ENCODE measurements at places on chromosomes 7 and 10. TPM values are rescaled to one million over a fixed set of nuclear protein-coding genes. Genes with fewer than 3 reads are reported as not detected.

JCAD gene
- total RNA-seq = 3.5 TPM

C7orf57 gene
- total RNA-seq = not detected

- peaks cover 11% of the 10 kb centered on the region for H3K36me3 ChIP-seq
- peak overlapping the region; percentile 85 for H3K4me3 ChIP-seq
- no peak for DNase-seq
- peak overlapping the region; percentile 96 for H3K27ac ChIP-seq
These were observed 441 bp downstream of the CCDC186 start for GRCh38 chr10:114173603-114173920.

GRCh38 chr10:4883079-4883739, 57.2 kb downstream of the AKR1E2 start:
- H3K27me3 ChIP-seq = no peaks in the 10 kb centered on the region
- no peak for DNase-seq
- no peak overlapping the region for H3K27ac ChIP-seq
- no peaks in the 10 kb centered on the region for H3K36me3 ChIP-seq
- no peak overlapping the region for H3K4me3 ChIP-seq

- DNase-seq = no peak
- H3K36me3 ChIP-seq = no peaks in the 10 kb centered on the region
- H3K4me1 ChIP-seq = no peaks in the 10 kb centered on the region
- H3K27ac ChIP-seq = no peak overlapping the region
- no peak overlapping the region for H3K4me3 ChIP-seq
- no peaks in the 10 kb centered on the region for H3K27me3 ChIP-seq
These were observed 594.7 kb upstream of the STEAP1 start for GRCh38 chr7:89559596-89559995.

GRCh38 chr10:95312986-95313495, 22.2 kb upstream of the PDLIM1 start:
- H3K27ac ChIP-seq = peak overlapping the region; percentile 49
- H3K36me3 ChIP-seq = peaks cover 58% of the 10 kb centered on the region
- DNase-seq = no peak
- no peaks in the 10 kb centered on the region for H3K27me3 ChIP-seq
- H3K4me1 ChIP-seq = peaks cover 35% of the 10 kb centered on the region

- no peak overlapping the region for H3K27ac ChIP-seq
- peaks cover 77% of the 10 kb centered on the region for H3K27me3 ChIP-seq
- H3K4me3 ChIP-seq = no peak overlapping the region
- H3K4me1 ChIP-seq = no peaks in the 10 kb centered on the region
These were observed 7.6 kb upstream of the SLC18A3 start for GRCh38 chr10:49602380-49603023.

DNA sequence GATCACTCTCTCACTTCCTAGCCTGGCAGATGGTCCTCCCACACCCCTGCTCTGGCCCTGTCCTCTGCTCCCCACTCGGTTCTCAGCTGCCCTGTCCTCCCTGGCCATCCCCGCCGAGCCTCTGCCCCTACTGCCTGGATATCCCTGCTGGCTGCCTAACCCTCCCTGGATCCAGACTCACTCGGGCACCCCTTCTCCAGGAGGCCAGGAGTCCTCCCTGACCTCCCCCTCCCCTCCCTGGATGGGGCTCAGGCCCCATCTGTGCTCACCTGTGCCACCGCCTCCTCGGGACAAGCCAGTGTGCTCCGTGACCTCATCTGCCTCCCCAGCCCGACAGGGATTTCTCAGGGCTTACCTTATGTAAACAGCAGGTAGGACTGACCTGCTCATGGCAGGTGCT, 406.1 kb downstream of the TCERG1L start:
- H3K27ac ChIP-seq = no peak overlapping the region
- H3K4me1 ChIP-seq = no peaks in the 10 kb centered on the region
- H3K27me3 ChIP-seq = no peaks in the 10 kb centered on the region
- no peak overlapping the region for H3K4me3 ChIP-seq
- no peaks in the 10 kb centered on the region for H3K36me3 ChIP-seq
- DNase-seq = no peak

DNA sequence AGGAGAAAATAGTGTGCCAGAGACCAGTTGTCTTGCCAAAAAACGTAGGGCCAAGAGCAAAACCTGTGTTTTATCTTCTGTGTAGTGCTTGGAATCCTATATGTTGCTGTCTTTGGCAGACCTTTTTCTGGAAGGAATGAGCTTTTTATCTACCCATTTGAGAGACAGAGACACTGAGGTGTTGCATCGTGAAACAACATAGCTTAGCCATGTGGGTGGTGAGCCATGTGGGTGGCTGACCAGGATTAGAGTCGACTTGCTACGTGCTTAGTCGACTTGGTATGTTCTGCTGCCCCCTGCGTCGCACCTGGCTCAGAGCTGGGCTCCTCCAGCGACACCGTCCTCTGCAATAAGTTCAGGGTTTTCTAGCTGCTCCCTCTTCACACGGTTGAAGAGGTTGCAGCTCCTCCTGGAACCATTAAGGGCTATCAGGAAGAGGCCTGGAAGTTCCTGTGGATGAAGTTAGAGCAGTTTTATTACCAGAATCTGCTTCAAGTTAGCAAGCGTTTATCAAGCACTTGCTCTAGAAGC, 175.8 kb downstream of the SH2D4B start:
- H3K4me3 ChIP-seq = no peak overlapping the region
- no peak for DNase-seq
- H3K27ac ChIP-seq = no peak overlapping the region
- no peaks in the 10 kb centered on the region for H3K27me3 ChIP-seq
- no peaks in the 10 kb centered on the region for H3K36me3 ChIP-seq
- no peaks in the 10 kb centered on the region for H3K4me1 ChIP-seq

DNA sequence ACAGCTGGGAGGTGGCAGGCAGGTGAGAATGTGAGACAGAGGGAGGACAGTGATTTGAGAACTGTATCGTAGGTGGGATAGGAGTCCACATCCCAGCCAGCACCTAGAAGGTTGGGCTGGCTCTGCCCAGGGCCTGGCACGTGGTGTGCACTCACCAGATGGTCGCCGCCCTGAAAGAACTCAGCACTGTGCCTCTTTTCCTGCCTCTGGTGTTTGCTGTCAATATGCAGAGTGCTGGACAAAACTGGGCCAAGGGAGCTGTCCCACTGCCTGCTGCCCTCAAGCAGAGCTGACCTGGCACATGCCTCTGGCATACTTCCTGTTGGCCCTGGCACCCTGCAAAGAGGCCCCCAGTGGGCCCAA, 36.8 kb downstream of the CHST3 start:
- peak; percentile 61 for DNase-seq
- H3K4me3 ChIP-seq = no peak overlapping the region
- H3K4me1 ChIP-seq = peaks cover 39% of the 10 kb centered on the region
- H3K36me3 ChIP-seq = peaks cover 2% of the 10 kb centered on the region
- H3K27ac ChIP-seq = peak overlapping the region; percentile 30

GRCh38 chr7:159143780-159144757, 598 bp downstream of the VIPR2 start:
- peak overlapping the region; percentile 45 for H3K27ac ChIP-seq
- peak overlapping the region; percentile 62 for H3K4me3 ChIP-seq
- DNase-seq = peak; percentile 64
- peaks cover 5% of the 10 kb centered on the region for H3K27me3 ChIP-seq

GRCh38 chr7:135682191-135682590, 19.9 kb downstream of the STMP1 start:
- peaks cover 12% of the 10 kb centered on the region for H3K4me1 ChIP-seq
- DNase-seq = no peak
- H3K36me3 ChIP-seq = peaks cover 11% of the 10 kb centered on the region
- no peak overlapping the region for H3K4me3 ChIP-seq
- H3K27ac ChIP-seq = no peak overlapping the region
- H3K27me3 ChIP-seq = no peaks in the 10 kb centered on the region

Data from stomach (tissue), 19 donors.